Endothelial cell of umbilical vein (primary cell): ENCODE measurements at places on chromosomes 4 and X.
A peak's percentile ranks its signal among the peaks of the same experiment; 100 is the strongest.

GRCh38 chr4:6292376-6293096 is 22.9 kb downstream of the WFS1 start:
- no peak for DNase-seq

DNA sequence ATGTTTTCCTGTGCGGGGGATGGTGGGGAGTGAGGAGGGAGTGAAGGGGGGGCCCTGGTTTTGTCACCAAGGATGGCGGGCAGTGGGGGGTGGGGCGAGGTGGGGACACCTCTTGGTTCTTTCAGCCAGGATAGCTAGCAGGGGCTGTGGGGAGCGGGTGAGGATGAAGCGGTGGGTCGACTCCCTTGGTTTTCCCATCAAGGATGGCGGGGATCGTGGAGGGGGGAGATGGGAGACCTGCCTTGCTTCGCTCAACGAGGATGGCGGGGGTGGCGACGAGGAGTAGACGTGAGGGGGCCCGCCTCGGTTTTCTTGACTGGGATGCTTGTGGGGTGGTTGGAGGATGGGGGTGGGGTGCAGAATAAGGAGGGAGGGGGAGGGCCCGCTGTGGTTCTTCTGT is 643 bp downstream of the FHL1 start:
- no peak for DNase-seq

DNA sequence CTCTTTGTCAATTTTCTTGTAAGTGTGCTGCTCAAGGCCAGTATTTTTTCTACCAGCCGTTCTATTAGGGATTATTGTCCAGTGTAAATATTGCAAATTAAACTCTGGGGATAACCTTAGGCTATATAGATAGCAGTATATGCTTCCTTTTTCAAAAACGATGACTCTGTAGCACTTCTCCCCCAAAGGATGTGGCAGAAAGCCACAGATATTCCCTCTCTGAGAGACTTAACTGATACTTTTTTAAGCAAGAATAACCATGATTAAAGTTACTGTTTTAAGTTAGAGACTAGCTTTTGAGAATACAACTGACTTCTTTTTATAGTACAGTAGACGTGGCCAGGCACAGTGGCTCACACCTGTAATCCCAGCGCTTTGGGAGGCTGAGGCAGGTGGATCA is 130.0 kb downstream of the FHIP1A start:
- no peak for DNase-seq

- DNase-seq = peak; percentile 59
These were observed 755 bp downstream of the ANKRD17 start for GRCh38 chr4:73257651-73258435.

DNA sequence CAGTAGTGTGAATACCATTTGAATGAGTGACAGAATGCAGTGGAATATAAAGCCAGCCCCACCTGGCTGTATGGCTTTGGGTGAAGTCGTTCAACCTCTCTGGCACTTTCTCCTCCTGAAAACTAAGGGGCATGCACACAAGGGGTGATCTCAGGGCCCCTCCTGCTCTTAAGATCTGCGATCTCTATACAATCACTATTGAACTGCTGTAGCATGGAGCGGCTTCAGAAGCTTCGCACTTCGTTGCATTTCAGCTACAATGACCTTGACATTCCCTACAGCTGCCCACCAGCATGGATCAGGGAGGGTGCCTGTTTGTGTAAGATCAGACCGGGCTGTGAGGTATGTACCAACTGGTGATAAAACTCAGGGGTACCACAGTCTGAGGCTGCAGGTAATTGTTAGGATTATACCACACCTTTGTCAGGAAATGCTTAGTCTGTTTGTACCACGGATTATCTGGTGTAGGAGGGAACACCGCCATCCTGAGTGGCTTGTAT is 85.2 kb downstream of the AASDH start:
- DNase-seq = no peak

- no peak for DNase-seq
These were observed 870.0 kb upstream of the INTU start for GRCh38 chr4:126762663-126763247.

GRCh38 chr4:4838051-4838935 is 21.2 kb upstream of the MSX1 start:
- DNase-seq = no peak

GRCh38 chr4:70449220-70449619 is 22.8 kb upstream of the MUC7 start:
- DNase-seq = no peak

- DNase-seq = no peak
These were observed 23.4 kb upstream of the ACSL1 start for GRCh38 chr4:184849185-184849584.

- no peak for DNase-seq
These were observed 50.0 kb downstream of the COMMD8 start for GRCh38 chr4:47413521-47413920.

DNA sequence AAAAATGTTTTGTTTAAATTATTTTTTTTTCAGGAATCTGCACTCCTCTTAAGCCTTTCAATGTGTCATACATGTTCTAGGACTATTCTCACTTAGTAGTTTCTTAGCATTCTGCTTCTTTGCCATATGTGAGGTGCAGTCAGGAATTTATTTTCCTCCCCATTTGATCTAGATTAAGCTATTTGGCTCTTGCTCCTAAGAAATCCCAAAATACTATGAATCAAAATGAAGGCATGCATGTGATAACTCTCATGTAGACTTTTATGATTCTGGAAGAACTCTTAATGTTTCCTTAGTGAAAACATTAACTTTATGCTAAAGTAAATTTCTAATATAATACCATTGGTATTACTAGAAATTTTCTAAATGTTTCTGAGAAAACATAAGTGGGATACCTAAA is 664.5 kb downstream of the RAPGEF2 start:
- no peak for DNase-seq

DNA sequence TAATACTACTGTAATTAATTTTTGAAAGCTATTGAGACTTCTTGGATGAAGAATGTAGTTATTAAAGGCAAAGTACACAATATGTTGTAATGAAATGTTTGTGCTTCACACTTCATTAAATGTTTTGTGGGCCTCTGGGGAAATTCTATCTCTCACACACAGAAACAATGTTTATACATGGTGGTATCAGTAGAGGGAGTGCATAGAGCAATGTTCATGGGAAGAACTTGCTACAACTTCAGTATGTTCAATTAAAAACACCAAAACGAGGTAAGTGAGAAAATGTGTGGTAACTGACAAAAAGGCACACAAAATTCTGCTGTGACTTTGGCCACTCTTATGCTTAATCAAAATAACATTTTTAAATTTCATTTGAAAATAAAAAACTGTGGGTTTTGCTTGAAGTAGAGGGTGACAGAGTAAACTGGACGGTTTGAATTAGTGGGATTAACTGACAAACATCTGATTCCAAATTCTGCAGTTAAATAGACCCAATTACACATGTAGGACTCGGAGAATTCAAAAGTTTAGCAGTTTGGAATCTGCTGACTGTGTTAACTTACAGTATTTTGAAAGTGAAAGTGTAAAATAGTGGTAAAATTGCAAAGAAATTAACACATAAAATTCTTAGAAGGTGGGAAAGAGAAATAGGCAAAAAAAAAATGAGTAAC is 111.4 kb upstream of the TTC29 start:
- peak; percentile 45 for DNase-seq

- peak; percentile 50 for DNase-seq
These were observed 178.0 kb downstream of the GASK1B start for GRCh38 chr4:157994863-157995262.

- DNase-seq = peak; percentile 54
These were observed 629.1 kb upstream of the ATOH1 start for GRCh38 chr4:93199492-93199891.

GRCh38 chr4:8353158-8353669 is 83.7 kb downstream of the HTRA3 start:
- DNase-seq = no peak
